ENCODE measurements at places on chromosomes 11 and 22. TPM values are rescaled to one million over a fixed set of nuclear protein-coding genes. Genes with fewer than 3 reads are reported as not detected.

Gene GAL3ST1
- 0.40 TPM for total RNA-seq

Gene SPINDOC
- total RNA-seq: 63.7 TPM

Gene DBX1
- not detected for total RNA-seq

Gene CHEK1
- total RNA-seq: 24.7 TPM

Gene OR2AT4
- not detected for total RNA-seq

Measured in mesothelial cell of epicardium (in vitro differentiated cells).